Endothelial cell (in vitro differentiated cells): ENCODE measurements at places on chromosomes 16 and 17. TPM values are rescaled to one million over a fixed set of nuclear protein-coding genes. Genes with fewer than 3 reads are reported as not detected.

TCAP gene
- 1.2 TPM for total RNA-seq

NGFR gene
- 4.5 TPM for total RNA-seq

- peaks cover 6% of the 10 kb centered on the region for H3K4me1 ChIP-seq
- no peak for DNase-seq
- peaks cover 5% of the 10 kb centered on the region for H3K36me3 ChIP-seq
- H3K27ac ChIP-seq = no peak overlapping the region
- peaks cover 1% of the 10 kb centered on the region for H3K27me3 ChIP-seq
- no peak overlapping the region for H3K4me3 ChIP-seq
Measured at GRCh38 chr17:59870482-59870881, 22.3 kb downstream of the TUBD1 start.

GRCh38 chr17:75666959-75667790, at the start of the genes RECQL5 and SAP30BP:
TSS of gene RECQL5 (minus strand) at chr17:75667154. CDS start at chr17:75666557, 597 bp downstream.
TSS of gene SAP30BP (plus strand) at chr17:75667338. CDS start at chr17:75667373, 35 bp downstream.
- peak; percentile 98 for DNase-seq
- peak within 1 kb of the TSS; percentile 74 for H3K27ac ChIP-seq

GRCh38 chr17:7932949-7933348, 943 bp downstream of the CNTROB start:
- DNase-seq = peak; percentile 24
- no peak overlapping the region for H3K27ac ChIP-seq
- peaks cover 26% of the 10 kb centered on the region for H3K4me1 ChIP-seq
- peaks cover 11% of the 10 kb centered on the region for H3K27me3 ChIP-seq

GRCh38 chr17:47718634-47719405, 14.2 kb upstream of the TBX21 start:
- no peak overlapping the region for H3K4me3 ChIP-seq
- H3K4me1 ChIP-seq = peaks cover 15% of the 10 kb centered on the region
- no peaks in the 10 kb centered on the region for H3K36me3 ChIP-seq
- DNase-seq = no peak

DNA sequence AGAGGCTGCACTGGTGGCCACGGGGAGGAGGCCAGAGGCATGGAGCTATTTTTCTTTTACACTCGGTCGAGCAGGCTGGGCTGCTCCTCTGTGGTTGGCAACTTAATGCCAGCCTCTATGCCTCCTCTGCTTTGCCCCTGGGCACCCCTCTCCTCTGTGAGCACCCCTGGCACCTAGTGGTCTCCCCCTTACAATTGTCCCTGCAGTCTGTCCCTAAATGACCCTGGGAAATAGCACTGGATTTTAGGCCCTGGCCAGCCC, 27.0 kb downstream of the LRRC75A start:
- H3K4me1 ChIP-seq = peaks cover 17% of the 10 kb centered on the region
- peak overlapping the region; percentile 21 for H3K4me3 ChIP-seq
- H3K27ac ChIP-seq = no peak overlapping the region
- no peak for DNase-seq

GRCh38 chr17:16001226-16001897, 1.7 kb downstream of the TTC19 start:
- peaks cover 43% of the 10 kb centered on the region for H3K36me3 ChIP-seq
- peak overlapping the region; percentile 74 for H3K27ac ChIP-seq
- H3K27me3 ChIP-seq = peaks cover 12% of the 10 kb centered on the region
- H3K4me1 ChIP-seq = peaks cover 13% of the 10 kb centered on the region

GRCh38 chr17:78595135-78595810, 18.1 kb upstream of the DNAH17 start:
- no peak overlapping the region for H3K4me3 ChIP-seq
- no peak overlapping the region for H3K27ac ChIP-seq
- DNase-seq = no peak
- no peaks in the 10 kb centered on the region for H3K36me3 ChIP-seq
- peaks cover 17% of the 10 kb centered on the region for H3K4me1 ChIP-seq
- peaks cover 2% of the 10 kb centered on the region for H3K27me3 ChIP-seq

DNA sequence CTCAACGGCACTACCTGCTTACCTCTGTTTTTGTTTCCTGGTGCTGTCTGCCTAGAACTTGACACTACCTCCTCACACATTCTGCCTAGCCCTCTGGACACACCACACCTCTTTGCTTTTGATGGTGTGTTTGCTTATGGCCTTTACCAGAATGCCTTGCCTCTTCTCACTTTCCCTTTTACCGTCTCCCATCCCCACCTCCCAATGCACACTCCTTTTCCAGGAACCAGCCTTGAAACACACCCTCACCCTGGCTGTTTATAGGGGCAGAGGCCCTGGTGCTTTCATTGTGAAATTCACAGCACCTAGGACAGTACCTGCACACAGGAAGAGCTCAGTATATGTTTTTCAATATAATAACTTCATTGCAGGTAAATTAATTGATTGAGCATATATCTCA, 56.2 kb downstream of the MAP2K6 start:
- H3K4me1 ChIP-seq = peaks cover 32% of the 10 kb centered on the region
- H3K27me3 ChIP-seq = peaks cover 2% of the 10 kb centered on the region
- H3K27ac ChIP-seq = peak overlapping the region; percentile 24
- H3K36me3 ChIP-seq = peaks cover 4% of the 10 kb centered on the region

DNA sequence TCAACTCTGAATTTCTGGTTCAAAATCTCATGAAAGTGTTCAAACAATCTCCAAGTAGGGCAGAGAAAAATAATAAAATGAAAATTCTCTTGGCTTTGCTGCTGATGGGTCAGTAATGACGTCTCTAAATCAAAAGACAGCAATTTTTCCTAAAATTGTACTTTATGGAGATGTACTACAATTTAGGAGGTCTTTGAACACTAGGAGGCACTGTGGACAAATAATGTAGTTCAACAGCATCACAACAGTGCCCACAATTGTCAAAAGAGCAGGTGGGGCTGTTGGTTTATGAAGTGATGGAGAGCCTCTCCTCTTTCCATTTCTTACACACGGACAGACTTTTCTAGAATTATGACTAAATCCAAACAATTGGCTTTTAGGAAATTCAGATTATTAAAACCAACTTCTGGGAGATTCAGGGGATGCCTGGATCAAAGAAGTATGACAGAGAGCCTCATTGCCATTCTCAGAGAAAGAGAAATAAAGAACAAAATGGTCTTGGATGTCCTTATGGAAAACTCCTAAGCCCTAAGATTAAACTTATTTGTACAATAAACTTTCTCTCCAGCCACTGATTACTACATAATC, 23.8 kb downstream of the EZH1 start:
- DNase-seq = peak; percentile 33
- peaks cover 11% of the 10 kb centered on the region for H3K4me1 ChIP-seq
- peaks cover 3% of the 10 kb centered on the region for H3K27me3 ChIP-seq
- H3K36me3 ChIP-seq = peaks cover 25% of the 10 kb centered on the region
- H3K4me3 ChIP-seq = no peak overlapping the region

- peak overlapping the region; percentile 32 for H3K4me3 ChIP-seq
- DNase-seq = no peak
- no peak overlapping the region for H3K27ac ChIP-seq
- peaks cover 23% of the 10 kb centered on the region for H3K36me3 ChIP-seq
- no peaks in the 10 kb centered on the region for H3K4me1 ChIP-seq
Measured at GRCh38 chr17:57603978-57604377, 141.1 kb downstream of the CCDC182 start.
